ENCODE measurements at places on chromosomes 12 and 14. TPM values are rescaled to one million over a fixed set of nuclear protein-coding genes. Genes with fewer than 3 reads are reported as not detected.

The ZNF664 gene
- 41.6 TPM for total RNA-seq

The GALNT6 gene
- total RNA-seq = not detected

- no peak for DNase-seq
These were observed 34.5 kb upstream of the GPR132 start for GRCh38 chr14:105099778-105100177.

- DNase-seq = no peak
These were observed 4.9 kb downstream of the TMEM121 start for GRCh38 chr14:105531088-105531893.

DNA sequence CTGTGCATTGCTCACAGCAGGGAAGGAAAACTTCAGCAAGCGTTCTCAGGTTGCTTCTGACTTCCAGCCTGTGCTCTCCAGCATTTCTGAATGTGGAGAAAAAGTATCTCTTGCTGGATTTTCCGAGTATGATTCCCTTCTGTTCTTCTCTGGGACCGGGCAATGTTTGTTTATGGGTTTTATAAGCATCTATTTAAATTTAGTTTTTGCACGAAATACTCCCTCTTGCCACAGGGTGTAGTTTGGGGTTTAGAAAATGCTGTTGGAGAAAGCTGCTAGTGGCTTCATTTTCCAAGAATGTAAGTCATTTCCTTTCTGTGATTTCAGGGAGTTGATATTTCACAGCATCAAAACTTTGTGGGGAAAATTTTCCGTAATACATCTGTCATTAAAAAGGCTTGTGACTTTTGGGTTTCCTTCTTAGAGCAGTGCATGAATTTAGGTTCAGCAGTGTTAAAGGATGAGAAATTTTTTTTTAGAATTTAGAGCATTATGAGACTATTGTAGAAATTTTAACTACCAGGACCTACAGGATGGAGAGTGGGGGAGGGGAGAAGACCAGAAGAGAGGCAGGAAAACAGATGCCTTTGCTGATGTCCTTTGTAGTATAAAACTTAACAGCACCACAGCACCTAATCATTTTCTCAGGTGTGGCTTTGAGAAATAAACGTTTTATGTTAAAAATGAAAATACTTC lies 1.5 kb downstream of the FRMD6 start:
- peak; percentile 76 for DNase-seq

DNA sequence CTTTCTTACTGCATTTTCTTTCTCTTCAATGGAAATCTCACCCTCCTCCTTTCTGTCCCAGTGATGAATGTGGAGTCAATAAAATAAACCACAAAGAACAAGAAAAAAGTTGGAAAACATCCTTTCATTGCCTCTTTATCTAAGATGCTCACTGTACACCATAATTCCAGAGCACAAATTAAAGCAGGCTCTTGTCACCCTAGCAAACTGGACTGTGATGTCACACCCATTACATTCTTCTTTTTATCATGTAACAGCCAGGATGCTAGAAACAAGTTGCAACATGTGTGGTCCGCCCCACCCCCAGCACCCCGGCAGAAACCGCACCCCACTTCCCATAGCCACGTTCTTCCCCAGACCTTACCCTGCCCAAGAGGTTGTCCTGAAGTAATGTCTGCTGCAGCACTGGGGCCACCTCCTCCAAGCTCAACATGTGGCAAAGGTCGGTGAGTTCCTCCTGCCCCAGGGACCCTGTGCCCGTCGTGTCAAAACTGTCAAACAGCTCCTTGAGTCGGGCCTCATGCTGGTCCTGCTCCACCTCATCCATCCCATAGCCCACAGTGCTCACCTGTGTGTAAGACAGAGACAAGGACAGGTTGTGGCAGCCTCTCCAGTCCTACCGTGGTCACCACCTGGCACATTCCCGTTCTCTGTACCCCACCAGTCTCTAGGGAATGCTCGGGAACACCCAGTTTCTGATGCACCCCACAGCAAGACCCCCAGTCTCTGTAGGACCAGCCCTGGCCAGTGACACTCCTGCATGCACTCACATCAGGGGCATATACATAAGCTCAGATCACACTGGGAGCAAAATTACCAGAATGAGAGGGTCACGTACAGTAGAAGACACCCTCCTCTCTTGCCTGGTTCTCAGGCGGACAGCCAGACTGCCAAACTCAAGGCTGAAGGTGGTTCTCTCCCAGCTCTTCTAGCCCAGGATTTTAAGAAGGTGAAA lies 9.2 kb downstream of the NIN start:
- no peak for DNase-seq

GRCh38 chr14:83860631-83861155 lies 1669.3 kb upstream of the FLRT2 start:
- no peak for DNase-seq

Measured in H4 (cell line).